ENCODE measurements at places on chromosomes 3 and 15.
A peak's percentile ranks its signal among the peaks of the same experiment; 100 is the strongest.

GRCh38 chr3:148202386-148202785 lies 495.3 kb upstream of the AGTR1 start:
- DNase-seq, result peak; percentile 24

- no peak for DNase-seq
Observed at GRCh38 chr3:166064476-166064875, 227.3 kb upstream of the BCHE start.

- no peak for DNase-seq
Observed at GRCh38 chr3:188185717-188186251, 31.8 kb downstream of the LPP start.

GRCh38 chr3:8638994-8639658 lies 5.5 kb downstream of the SSUH2 start:
- no peak for DNase-seq

DNA sequence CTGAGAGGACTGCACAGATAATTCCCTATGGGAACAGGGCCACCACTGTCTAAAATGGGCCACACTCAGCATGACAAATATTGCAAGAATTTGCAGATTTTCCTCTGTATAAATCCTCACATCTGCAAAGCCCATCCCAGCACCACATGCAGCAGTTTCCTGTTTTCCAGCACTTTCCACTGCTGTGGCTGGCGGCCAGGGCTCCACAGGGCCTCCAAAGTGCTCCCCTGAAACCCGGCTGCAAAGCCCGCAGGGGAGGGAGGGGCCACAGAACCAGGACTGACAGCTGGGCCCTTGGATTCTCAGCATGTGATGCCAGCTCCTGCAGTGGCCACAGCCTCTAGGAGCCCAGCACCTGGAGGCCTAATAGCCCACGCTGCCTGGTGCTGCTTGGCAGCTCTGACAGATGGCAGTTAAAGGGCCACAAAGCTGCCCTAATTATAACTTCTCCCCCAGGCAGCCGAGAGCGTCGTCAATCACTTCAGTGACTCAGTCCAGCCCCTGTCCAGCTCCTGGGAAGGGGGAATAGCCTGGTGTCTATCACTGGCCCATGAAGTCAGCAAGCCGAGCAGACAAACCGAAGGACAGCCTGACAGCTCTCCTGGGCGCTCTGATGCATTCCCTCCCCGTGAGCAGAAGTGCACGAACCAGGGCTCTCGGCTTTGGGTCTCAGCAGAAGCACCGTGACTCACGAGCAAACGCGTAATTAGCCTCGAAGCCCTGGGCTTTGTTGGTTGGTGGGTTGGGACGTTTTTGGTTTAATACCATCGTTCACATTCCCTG lies 4.7 kb downstream of the LRRC15 start:
- peak; percentile 42 for DNase-seq

DNA sequence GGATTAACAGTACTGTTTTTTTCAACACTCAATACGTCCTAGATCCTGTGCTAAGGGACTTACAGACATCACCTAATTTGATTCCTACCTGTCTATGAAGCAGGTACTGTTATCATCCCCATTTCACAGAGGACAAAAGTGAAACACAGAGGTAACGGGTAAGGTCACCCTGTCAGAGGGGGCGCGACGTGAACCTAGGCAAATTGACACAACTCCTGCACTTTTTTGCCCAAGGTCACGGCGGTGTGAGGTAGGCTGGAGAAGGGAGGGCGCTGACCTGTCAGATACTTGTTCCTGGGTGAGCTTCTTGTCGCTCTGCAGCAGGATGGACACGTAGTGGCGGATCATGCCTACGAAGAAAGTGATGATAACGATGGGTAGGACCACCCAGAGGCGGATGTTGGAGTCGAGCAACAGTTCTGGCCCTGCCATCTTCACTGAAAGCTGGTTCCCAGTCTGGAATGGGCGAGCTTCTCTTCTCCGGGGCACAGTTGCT lies 363 bp downstream of the EMC3 start:
- DNase-seq, result no peak

DNA sequence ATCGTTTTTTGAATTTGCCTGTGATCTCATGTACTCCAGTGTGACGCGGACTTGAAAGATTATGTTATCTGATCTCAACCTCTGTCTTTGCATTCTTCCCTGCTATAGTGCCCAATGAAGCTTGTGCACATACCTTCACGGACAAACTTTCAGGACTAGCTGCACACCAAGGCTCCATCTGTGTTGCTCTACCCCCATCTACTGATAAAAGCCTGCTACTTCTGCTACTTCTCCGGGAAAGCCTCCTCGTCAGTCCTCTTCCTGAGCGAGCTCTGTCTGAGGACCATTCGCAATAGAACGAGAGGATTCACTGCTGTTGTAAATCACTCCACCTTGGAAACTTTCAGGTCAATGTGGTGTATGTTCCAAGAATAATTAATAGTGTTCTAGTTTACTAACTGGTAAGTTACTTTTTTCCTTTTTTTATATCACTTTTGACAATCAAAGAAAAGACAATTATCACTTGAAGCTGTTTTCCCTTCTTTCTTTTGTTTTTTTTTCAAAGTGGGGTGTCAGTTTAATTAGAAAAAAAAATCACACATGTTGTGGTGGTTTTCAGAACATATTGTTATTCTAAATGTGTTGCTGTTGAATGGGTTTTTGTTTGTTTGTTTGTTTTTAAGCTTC lies 217.6 kb downstream of the ARRDC4 start:
- DNase-seq, result peak; percentile 13

DNA sequence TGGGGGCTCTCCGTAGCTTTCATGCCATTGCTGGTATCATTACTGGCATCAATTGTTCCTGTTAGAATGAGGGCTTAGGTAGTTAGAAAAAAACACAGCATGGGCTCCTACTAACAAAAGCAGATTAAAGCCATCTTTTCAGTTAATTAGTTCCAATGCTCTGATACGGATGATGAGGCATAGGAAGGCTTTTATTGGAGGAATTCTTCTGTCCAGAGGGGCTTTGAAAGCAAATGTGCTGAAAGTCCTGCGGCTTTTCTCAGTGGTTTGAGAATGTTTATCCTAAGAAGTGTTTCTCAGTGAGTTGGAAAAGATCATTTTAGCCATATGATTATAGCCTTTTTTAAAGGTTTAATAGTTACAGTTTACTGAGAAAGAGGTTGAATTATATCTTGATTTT lies 198.5 kb downstream of the THSD4 start:
- no peak for DNase-seq

DNA sequence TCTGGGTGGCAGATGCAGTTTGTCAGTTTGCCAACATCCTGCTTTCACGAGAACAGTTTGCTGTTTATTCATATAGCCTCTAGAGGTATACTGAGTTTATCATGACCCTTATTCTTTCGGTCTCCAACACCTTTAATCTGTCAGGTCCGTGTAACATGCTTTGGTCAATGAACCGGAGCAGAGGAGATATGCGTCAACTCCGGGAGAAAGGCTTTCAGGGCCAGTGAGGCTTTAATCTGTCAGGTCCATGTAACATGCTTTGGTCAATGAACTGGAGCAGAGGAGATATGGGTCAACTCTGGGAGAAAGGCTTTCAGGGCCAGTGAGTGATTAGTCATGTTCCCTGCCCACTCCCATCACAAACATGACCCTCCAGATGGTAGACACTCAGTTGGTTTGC lies 16.9 kb upstream of the GPD1L start:
- DNase-seq, result no peak

GRCh38 chr15:73633991-73634495 lies 854 bp upstream of the NPTN start:
- DNase-seq, result peak; percentile 95

DNA sequence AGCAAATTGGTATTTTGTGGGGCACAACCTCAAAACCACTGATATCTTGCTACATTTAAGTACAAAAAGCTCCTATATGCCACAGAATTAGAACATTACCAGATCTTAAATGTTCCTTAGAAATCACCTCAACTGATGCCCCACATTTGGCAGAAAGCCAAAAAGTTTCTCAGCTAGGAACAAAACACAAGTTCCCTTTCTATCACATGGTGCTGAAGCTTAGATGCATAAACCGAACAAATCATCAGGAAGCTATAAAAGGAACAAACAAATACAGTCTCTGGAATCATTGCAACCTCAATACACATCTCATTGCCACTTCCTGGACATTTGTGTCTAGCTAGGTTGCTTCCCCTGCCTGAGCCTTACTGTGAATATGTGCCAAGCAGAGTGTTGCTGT lies 492.6 kb downstream of the LPP start:
- no peak for DNase-seq

GRCh38 chr3:24318677-24319287 lies 175.9 kb downstream of the THRB start:
- DNase-seq, result peak; percentile 88

DNA sequence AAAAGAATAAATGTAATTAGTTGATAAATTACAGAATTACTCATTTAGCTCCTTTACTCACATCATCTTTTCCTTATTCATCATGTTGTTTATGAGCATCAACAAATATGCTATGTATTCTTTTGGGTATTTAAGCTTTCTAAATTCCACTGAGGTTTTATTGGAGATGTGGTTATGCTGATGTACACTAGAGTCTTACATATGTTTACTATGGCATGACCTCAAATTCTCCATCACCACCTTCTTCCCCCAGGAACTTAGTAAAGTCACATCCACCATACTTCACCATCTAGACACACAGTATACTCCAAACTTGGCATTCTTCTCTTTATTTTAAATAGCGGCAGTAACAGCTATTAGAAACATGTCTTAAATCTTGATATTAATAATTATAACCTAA lies 74.1 kb upstream of the MELTF start:
- DNase-seq, result peak; percentile 14

- DNase-seq, result no peak
Observed at GRCh38 chr3:52438579-52439425, 6.1 kb downstream of the SEMA3G start.

- DNase-seq, result peak; percentile 19
Observed at GRCh38 chr15:35393398-35393797, 152.6 kb downstream of the DPH6 start.

- DNase-seq, result no peak
Observed at GRCh38 chr15:57248074-57248473, 128.2 kb upstream of the CGNL1 start.

- DNase-seq, result no peak
Observed at GRCh38 chr3:173734895-173735294, 337.4 kb downstream of the NLGN1 start.

DNA sequence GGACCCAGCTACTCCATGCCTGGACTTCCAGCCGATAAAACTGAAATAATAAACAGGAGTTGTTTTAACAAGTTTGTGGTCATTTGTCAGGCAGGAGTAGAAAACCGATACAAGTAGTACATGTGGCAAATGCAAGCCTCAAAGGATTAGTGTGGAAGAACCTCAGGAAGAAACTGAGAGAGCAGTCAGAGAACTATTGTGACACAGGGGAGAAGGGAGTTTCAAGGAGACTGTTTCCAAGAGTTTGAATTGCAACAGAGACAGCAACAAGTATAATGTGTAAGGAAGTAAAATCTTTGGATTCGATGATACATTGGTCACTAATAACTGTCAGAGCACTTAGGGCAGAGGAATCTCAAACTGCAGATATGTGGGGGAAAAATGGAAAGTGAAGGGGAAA lies 450.6 kb upstream of the ARHGEF26 start:
- no peak for DNase-seq

Data from HCEC 1CT (cell line).